EH (cell line): ENCODE measurements at places on chromosomes 1 and 21.

- peak; percentile 23 for DNase-seq
Observed at GRCh38 chr1:25590096-25590824, 26.3 kb upstream of the MAN1C1 start.

- DNase-seq = no peak
Observed at GRCh38 chr1:203743091-203743571, 21.9 kb upstream of the LAX1 start.

- no peak for DNase-seq
Observed at GRCh38 chr1:55938376-55938850, 641.0 kb downstream of the PLPP3 start.

DNA sequence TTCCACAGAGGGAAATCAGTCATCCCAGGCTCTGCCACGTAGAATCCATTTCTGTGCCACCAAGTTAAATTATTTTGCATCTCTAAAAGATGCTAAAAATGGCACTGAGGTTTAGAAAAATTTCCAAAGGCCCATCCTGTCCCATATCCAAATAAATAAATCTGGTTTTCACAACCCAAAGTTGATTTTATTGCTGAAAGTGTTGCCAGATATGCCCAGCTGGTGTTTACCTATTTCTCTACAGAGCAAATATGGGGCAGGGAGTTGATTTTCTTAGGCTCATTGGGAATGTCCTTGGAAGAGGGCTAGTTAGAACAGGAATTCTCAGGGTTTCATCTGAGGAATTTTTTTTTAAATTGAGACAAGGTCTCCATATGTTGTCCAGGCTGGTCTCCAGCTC is 19.0 kb downstream of the MAP1LC3C start:
- no peak for DNase-seq

DNA sequence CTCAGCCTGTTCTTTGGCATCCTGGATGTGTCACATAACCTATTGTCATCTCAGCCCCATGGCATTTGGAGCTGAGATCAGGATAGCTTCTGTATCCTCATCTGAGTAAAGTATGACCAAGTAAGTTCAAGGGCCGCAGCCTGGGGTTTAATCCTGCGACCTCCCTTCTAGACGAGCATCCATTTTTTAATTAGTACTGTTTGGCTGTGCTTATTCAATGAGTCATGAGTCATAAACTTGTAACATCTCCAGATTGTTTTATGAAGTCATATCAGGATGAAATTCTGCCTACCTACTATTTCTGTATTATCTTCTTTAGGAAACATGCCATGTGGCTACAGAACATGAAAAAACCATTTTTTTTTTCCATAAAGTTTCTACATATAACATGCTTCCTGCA is 119.1 kb downstream of the ERG start:
- peak; percentile 29 for DNase-seq

DNA sequence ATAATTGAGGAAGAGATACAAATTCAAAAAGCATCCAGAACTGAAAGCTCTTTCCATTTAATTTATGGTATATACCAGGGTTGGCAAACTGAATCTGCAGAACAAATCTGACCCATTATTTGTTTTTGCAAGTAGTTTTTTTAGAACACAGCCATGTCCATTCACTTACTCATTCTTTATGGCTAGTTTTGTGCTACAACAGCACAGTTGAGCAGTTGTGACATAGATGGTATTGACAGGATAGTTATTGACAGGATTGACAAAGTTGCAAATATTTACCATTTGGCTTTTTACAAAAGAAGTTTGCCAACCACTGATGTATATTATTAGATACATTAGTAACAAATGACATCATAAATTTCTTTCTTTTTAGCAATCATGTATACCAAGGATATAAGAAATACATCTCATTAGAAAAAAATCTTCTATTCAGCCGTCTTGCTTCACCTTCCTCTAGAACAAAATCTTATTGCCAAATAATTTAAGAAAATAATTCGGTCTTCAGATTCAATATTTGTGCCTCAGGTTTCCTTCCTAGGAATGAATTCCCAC is 9.4 kb downstream of the ADAMTS1 start:
- DNase-seq = no peak

DNA sequence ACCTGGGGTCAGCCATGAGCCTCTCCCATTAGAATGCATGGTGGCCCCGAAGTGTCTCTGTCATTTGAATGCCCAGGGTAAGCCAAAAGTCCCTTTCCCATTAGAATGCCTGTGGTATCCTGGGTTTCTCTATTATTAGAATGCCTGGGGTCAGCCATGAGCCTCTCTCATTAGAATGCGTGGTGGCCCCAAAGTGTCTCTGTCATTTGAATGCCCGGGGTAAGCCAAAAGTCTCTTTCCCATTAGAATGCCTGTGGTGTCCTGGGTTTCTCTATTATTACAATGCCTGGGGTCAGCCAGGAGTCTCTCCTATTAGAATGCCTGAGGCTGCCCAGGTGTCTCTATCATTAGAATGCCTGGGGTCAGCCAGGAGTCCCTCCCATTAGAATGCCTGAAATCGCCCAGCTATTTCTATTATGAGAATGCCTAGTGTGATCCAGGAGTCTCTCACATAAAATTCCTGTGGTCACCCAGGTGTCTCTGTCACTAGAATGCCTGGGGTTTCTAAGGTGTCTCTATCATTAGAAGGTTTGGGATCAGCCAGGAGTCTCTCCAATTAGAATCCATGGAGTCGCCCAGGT is 65.5 kb downstream of the RNF187 start:
- no peak for DNase-seq

DNA sequence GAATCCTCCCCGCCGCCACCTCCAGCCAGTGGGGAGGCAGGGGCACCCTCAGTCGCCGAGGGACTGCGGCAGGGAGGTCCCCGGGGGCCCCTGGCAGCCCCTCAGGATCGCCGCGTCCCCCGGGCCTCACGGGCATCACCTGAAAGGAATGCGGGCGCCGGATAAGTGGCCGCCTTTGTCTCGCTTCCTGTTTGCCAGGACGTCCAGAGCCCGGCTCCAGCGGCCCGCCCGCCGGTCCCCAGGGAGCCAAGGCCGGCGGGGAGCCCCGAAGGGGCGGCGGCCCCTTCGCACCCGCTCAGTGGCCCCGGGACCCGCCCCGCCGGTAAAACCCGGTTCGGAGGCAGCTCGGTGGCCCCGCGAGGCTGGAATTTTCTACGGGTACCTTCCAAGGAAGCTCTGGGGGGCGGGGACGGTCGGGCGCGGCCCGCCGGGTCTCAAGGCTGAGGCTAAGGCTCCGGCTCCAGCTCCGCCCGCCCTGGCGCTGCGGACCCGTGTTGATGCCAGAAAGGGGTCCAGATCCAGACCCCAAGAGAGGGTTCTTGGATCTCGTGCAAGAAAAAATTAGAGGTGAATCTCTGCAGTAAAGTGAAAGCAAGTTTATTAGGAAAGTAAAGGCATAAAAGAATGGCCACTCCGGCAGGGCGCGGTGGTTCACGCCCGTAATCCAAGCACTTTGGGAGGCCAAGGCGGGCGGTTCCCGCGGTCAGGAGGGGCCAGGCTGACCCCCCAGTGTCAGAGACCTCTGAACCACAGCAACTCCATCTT is 12.6 kb downstream of the TINAGL1 start:
- peak; percentile 44 for DNase-seq

- DNase-seq = peak; percentile 77
Observed at GRCh38 chr1:63674238-63674864, 81.1 kb downstream of the PGM1 start.

GRCh38 chr1:178945763-178946266 is 74.9 kb upstream of the ANGPTL1 start:
- DNase-seq = peak; percentile 53

GRCh38 chr1:54497338-54497737 is 50.7 kb upstream of the ACOT11 start:
- DNase-seq = no peak
